ENCODE measurements at places on chromosomes 4 and X.
A peak's percentile ranks its signal among the peaks of the same experiment; 100 is the strongest.

GRCh38 chrX:110123331-110123782, 120.4 kb downstream of the TMEM164 start:
- no peak for DNase-seq

DNA sequence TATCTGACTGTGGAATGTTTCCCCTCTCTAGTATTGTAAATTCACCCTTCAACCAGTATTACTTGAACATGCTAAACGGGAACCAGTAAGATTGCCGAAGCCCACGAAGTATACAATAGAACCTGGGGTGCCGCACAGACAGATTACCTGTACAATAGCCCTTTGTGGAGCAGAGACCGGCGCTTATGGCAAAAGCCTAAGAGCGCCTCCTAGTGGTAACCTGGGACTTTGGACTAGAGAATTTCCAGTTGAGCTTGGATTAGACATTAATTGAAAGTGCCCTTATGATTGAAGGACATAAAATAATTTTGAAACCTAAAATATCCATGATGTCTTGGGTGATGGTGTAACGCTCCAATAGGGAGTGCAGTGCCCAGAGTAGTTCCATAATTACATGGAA, 14.1 kb downstream of the ZNF157 start:
- DNase-seq, result peak; percentile 46

DNA sequence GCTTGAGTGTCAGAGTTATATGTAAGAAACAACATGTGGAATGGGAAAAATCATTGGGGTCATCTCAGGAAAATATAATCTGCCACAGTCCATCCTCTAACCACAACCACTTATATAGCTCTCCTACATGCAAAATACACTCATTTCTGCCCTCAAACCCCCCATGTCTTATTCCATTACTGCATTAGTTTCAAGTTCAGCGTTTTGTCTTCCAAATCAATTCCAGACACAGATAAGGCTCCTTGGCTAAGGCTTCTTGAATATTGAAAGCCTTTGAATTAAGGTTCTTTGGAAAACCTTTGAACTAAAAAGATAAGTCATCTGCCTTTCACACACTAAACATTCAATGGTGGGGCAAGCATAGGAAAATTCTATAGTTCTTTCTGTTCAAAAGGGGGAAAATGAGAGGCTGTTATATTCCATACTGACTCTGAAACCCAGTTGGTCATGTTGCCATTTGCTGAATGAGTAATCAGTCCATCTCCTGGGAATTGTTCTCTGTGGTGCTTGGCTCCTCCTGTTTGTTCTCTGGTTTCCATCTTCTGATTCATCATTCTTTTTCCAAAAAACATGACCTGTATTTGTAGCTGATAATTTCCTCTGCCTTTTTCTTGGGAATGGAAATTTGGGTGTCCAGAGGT, 218.7 kb downstream of the BMPR1B start:
- DNase-seq, result no peak

DNA sequence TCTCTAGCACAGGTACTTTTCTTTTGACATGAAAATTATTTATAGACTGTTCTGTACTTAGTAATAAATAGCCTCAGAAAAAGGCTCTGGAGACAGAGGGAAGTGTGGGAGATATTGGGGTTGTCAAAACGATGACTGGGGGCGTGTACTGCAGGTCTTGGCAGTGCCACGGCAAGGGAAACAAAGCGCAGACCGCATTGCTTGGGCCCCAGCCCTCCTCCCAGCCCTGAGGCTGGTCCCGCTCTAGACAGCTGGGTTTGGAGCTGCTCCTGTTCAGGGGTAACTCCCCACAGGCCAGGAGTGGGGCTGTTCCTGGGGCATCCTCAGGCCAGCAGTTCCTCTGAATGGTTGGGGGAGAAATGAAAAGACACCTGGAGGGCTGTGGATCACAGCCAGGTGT, 131.7 kb downstream of the RASL11B start:
- DNase-seq, result no peak

GRCh38 chr4:153483432-153484418, 17.6 kb downstream of the TMEM131L start:
- no peak for DNase-seq

DNA sequence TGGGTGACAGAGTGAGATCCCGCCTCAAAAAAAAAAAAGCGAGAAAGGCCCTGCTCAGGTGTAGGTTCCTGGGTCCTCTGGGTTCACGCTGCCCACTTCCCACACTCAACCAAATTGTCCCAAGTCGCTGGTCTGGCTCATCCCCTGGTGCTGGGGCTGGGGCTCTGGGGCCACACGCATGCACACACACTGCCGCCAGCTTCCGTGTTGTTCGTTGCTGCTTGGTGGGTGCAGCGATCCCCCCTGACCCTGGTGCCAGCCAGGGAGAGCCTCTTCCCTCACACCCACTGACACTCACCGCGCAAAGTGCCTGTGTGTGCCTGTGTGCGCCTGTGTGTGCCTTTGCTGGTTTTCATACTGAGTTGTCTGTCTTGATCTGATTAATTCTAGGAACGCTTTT, 124.1 kb upstream of the NKX1-1 start:
- no peak for DNase-seq

DNA sequence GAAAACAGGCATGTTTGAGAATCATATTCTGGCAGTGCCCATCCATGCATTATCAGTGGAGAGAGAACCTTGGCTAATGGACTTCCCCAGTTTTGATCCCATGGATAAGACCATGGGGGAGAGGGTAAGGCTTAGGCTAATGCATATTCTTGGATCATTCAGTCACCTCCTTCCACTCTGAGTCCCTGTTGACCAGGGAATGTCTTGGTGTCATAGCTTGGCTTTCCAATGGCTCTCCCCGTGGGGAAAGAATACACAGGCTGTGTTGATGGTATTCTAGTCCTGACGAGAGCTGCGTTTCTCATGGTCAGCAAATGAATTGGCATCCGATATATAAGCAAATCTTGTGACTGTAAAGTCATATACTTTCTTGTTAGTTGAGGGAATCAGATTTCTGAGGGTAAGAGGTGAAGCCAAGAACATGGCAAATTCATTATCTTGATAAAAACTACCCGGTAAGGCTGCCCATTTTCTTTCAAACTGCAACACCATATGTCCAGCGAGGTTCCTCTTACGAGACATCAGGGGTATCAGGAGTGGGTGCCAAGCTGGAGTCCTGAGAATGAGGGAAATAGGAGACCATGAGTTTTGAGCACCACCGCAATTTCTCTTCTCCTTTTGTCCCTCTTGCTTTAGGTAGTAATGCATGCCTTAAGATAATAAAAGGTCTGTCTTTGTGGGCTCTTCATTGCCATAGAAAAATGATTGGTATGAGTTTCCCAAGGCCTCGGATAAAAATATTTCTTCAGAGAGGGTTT, 18.0 kb downstream of the RHOH start:
- no peak for DNase-seq

DNA sequence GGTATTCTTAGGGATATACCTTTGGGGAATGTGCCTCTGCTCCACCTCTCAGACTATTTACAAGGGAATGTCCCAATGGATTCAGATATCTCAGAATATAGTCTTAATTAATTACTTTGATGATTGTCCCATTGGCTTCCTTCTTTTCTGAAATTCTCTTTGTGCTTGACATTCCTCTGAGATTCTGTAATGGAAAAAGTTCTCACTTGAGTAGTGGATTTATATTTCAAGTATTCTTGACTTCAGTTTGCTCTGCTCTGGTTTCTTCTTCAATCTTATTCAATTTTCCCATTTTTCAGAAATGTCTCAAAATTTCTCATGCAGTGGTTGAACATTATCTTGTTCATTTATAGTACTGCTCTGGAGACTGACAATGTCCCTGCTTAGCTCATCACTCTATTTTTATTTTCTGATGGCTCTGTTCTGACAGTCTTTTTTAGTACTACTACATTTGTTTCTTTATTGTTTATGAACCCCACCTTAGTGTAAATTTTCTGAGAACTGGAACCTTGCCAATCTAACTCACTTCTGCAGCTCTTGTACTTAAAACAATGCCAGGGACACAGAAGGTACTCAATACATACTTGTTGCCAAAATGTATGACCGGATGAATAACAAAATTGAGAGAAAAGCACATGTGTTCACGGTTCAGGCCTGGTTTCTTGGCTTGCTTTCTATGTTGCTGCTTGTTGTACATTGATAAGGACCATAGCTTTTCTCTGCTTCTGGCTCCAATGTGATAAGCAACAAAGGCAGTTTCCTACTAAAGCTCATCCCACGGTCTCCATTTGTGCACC, 471.7 kb downstream of the GASK1B start:
- no peak for DNase-seq

DNA sequence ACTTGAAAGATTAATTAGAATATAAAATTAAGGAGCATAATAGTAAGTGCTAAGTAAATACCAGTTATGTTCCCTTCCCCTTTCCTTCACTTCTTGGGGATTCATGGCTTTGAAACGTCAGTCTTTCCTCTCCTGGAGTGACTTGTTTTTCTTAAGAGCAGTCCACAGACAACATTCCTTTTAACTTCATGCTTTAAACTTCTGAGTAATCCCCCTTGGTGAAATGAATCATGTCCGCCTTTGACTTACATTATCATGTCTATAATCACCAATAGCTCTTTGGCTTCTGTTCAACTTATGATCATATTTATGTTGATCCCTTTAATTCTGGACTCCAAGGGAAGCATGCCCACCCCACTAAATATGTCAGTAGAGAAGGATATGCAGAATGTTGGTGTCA, 1012.1 kb upstream of the SLIT2 start:
- no peak for DNase-seq

GRCh38 chrX:78168065-78168464, 28.6 kb upstream of the TAF9B start:
- DNase-seq, result no peak

GRCh38 chr4:6938237-6938636, 28.6 kb downstream of the TBC1D14 start:
- no peak for DNase-seq

DNA sequence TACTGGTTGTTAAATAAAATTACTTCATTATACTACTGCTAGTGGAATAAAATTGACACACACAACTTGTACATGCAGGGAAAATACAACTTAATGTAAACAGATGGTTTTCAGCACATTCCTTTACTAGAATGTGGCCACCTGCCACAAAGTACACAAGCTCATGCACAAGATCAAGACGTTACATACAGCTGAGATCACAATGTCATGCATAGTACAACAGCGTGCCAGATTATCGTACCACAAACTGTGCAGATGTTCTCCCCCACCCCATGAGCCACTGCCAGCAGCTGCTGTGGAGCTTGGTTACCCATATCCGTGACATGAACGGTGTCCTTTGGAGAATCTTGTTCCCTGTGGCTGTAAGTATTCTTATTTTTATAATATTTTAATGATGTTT, 27.7 kb downstream of the FBXO8 start:
- DNase-seq, result no peak

GRCh38 chrX:10939424-10939823, 171.7 kb upstream of the HCCS start:
- DNase-seq, result no peak

DNA sequence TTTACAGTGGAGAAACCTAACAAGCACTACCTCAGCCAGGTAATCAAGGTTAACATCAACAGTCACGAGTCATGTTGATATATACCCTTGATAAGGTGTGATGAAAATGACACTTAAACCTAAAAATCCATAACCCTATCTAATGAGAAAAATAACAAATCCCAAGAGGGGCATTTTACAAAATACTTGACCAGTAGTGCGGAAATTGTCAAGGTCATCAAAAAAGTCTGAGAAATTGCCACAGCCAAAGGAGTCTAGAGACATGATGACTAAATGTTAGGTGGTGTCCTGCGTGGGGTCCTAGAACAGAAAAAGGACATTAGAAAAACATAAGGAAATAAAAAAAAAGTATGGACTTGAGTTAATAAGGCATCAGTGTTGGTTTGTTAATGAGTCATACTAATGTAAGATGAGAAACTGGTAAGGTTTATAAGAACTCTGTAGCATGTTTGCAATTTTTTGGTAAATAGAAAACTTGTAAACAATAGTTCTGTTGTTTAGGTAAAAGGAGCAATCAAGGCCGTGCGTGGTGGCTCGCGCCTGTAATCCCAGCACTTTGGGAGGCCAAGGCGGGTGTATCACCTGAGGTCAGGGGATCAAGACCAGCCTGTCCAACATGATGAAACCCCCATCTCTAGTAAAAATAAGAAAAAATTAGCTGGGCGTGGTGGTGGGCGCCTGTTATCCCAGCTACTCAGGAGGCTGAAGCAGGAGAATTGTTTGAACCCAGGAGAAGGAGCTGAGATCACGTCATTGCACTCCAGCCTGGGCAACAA, 2.9 kb downstream of the RPL36A start:
- no peak for DNase-seq

GRCh38 chr4:87783781-87784180, 15.6 kb upstream of the IBSP start:
- no peak for DNase-seq

GRCh38 chr4:128353791-128354190, 66.2 kb upstream of the PGRMC2 start:
- no peak for DNase-seq

DNA sequence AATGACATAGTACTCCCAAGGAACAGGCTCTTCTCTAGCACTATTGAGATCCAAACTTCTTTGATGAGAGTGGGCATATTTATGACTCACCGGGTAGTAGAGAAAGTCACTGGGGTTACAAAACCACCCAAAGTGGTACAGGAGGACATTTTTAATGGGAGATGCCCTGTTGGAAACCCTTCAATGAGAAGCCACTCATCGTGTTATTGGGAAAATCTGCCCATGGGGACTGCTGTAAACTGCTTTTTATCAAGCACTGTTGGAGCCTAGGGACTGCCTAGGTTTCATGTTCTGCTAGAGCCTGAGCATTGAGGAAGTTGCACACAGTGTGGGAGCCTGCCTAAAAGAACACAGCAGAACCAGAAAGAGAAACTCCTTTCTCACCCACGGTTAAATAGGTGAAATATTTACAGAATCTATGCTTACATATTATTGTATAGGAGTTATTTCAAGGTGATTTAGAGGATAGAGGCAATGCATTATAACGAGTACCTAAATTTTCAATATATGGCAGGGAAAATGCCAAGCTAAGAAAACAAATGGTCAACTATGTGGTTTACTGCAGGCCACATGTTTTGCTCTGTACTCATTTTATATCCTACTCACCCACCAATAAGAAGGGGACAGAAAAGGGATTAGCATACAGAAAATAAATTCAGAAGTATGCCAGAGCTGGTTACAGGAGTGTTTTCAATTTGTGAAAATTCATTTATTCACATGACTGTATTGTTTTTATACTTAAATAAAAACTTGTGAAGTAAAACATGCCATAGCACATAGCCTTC, 559.1 kb downstream of the FSTL5 start:
- no peak for DNase-seq

- DNase-seq, result no peak
These were observed 122.4 kb downstream of the RAP1GDS1 start for GRCh38 chr4:98383431-98384106.

- DNase-seq, result no peak
These were observed 76.9 kb upstream of the AFAP1 start for GRCh38 chr4:8016527-8016926.

GRCh38 chrX:135112096-135112729, 8.1 kb downstream of the ETDB start:
- no peak for DNase-seq

GRCh38 chr4:94758700-94759399, 1.1 kb downstream of the BMPR1B start:
- DNase-seq, result no peak

- DNase-seq, result no peak
These were observed 200.2 kb downstream of the SPRY1 start for GRCh38 chr4:123596805-123597204.

GRCh38 chr4:40629401-40630334, at the start of gene RBM47:
Gene RBM47 (minus strand): TSS chr4:40629864. CDS start chr4:40438893, 190,971 bp downstream.
- no peak for DNase-seq

- DNase-seq, result no peak
These were observed 8.9 kb downstream of the COPS4 start for GRCh38 chr4:83043801-83044407.

Data from stimulated activated CD8-positive, alpha-beta memory T cell treated with anti-CD3 and anti-CD28 coated beads, Interleukin-4, amount 100 ng/mL, for 1 hour (primary cell).